ENCODE measurements at places on chromosomes 6 and 20.

DNA sequence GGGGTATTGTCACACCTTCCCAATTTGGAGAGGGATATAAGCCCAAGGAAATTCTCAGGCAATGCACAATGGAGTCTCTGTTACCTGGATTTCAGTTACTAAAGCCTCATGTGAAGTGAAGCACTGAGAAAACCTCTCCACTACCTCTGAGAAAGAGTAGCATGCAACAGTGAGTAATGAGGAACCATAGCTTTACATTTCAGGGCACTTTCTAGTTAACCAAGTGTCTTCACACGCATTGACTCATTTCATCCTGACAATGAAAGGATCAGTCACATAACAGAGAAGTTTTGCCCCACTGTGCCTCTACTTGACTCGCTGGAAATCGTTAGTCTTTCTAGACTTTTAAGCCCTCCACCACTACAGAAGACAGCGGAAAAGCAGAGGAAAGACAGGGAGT lies 86.2 kb upstream of the ARID1B start:
- DNase-seq = no peak

DNA sequence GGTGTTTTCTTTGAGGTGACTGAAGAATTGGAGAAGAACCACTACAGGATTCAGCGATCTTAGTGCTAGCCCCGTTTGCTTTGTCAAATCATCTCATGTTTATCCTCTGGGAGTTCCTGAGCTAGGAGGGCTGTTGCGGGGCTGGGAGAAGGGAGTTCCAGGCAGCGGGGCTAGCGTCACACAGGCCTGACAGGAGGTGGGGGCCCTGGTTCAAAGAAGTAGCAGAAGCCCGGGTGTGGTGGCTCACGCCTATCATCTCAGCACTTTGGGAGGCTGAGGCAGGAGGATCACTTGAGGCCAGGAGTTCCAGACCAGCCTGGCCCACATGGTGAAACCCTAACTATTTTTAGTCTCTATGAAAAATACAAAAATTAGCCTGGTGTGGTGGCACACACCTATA lies 33.2 kb upstream of the SULF2 start:
- DNase-seq = no peak

DNA sequence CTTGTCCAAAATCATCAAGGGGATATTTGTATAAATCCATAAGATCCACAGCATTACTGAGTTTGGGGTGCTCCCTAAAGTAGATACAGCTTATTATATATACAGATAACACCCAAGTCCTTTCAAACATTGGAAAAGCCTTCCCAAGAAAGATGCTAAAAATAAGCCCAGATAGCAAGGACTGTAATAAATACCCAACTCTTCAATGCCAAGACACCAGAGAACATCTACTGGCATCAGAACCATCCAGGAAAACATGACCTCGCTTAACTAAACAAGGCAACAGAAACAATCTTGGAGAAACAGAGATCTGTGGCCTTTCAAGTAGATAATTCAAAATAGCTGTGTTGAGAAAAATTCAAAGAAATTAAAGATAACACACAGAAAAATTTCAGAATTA lies 761.4 kb downstream of the GRIK2 start:
- DNase-seq = no peak

- DNase-seq = no peak
Observed at GRCh38 chr6:7707787-7708186, 18.1 kb upstream of the BMP6 start.

DNA sequence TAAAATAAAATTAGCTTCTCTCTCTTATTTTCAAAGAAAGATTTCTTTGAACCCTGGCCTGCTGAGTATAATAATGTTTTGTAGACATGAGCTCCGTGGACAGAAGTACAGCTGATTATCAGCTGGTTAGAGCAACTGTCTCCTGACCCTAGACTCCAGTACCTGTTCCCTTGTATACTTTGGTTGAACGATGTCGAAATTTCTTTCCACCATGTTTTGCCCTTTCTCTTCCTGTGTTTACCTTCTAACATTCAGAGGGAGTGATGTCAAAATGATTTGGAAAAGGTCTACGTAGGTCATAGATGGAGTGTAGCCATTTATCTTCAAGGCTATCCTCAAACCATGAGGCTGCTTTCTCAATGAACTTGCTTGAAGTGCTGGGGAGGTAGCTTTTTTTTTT lies 16.8 kb upstream of the ADTRP start:
- no peak for DNase-seq

Data from RKO (cell line).